ENCODE measurements at places on chromosomes 16 and 17.

GRCh38 chr17:55527540-55528118, 16.4 kb upstream of the SMIM36 start:
- peak; percentile 63 for DNase-seq

DNA sequence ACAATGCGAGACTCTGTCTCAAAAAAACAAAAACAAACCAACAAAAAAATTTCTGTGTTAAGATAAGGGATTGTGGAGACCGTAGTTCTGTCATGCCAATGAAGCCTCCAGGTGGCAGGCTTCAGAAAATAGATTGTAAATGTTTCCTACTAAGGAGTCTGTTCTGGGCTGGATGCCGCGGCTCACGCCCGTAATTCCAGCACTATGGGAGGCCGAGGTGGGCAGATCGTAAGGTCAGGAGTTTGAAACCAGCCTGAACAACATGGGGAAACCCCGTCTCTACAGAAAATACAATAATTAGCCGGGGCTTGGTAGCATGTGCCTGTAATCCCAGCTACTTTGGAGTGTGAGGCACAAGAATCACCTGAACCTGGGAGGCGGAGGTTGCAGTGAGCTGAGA, 4.4 kb upstream of the SNX29 start:
- no peak for DNase-seq

DNA sequence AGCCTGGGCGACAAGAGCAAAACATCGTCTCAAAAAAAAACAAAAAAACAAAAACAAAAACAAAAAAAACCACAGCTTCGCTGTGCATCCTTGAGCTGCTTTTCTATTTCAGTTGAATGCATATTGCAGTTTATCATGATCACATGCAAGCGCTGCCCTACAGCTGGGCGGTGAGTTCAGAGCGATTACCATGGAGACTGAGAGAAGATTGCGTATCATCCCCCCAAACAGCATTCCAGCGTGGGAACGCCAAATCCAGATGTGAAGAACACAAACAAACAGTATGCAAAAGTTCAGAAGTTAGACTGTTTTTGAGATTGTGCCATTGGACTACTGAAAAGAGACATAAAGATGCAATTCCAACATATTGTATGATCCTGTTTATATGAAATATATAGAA, 15.1 kb upstream of the SLC52A1 start:
- no peak for DNase-seq

GRCh38 chr16:68367030-68367429, 56.2 kb downstream of the PRMT7 start:
- DNase-seq, result peak; percentile 24

- DNase-seq, result peak; percentile 66
Observed at GRCh38 chr16:3149630-3150345, 15.0 kb downstream of the ZNF213 start.

GRCh38 chr16:16028311-16028999, 79.0 kb downstream of the ABCC1 start:
- DNase-seq, result no peak

DNA sequence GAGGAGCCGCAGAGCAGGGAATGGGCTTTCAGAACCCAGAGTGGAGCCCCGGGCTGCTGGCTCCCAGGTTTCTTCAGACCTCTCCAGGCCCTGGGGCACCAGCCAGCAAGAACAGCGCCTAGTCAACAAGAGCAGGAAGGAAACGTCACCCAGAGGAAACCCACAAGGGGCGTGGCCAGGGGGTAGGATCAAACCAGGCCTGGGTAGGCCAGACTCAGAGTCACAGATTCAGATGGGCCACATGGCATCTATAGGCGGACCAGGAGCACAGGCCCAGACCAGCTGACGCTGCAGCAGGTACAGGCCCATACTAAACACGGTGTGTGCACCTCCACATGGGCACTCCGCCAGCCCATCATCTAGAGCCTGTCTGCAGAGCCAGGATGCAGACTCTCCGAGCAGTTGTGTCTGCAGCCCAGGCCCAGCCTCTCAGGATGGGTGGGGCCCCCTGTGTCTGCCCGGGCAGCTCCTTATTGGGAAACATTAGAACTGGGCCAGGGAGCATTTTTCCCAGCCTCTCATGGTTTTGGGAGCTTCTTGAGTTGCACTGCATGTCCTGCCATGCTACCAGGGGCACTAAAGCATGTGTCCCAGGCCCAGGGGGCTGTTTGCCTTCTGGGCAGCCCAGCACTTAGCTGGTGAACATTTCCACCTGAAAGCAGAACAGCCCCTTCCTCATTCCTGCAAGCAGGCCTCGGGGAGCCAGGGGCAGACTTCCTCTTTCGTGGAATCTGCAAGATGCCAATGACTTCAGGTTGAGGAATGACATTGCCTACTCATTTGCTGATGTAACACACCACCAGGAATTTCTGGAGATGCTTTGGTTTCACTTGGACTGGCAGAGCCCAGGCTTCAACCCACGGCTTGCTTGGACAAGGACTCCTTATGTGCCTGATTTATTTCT, at the start of gene NLRP1:
NLRP1 (minus strand) TSS at position 127 of the 904 bp plus-strand sequence. CDS start 552 bp downstream, outside the sequence.
- peak; percentile 90 for DNase-seq

GRCh38 chr16:30581457-30581856, 4.0 kb downstream of the ZNF785 start:
- DNase-seq, result no peak

DNA sequence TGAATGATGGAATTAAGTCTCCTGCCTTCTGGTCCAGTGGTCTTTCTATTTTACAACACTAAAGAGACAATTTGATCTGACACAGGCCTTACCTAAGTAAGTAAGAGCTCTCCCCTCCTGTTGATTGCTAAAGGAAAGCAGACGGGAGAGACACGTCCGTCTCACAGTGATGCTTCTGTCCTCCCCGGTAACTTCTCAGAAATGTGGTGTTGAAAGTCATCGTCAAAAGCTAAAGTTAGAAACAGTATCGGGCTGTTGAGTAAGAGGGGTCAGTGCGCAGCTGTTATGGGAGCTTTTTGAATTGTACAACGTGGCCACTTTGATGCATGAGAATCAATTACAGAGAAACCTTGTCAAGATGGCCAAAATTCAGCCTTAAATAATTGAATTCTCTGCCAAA, 1.9 kb upstream of the RBFOX1 start:
- no peak for DNase-seq

DNA sequence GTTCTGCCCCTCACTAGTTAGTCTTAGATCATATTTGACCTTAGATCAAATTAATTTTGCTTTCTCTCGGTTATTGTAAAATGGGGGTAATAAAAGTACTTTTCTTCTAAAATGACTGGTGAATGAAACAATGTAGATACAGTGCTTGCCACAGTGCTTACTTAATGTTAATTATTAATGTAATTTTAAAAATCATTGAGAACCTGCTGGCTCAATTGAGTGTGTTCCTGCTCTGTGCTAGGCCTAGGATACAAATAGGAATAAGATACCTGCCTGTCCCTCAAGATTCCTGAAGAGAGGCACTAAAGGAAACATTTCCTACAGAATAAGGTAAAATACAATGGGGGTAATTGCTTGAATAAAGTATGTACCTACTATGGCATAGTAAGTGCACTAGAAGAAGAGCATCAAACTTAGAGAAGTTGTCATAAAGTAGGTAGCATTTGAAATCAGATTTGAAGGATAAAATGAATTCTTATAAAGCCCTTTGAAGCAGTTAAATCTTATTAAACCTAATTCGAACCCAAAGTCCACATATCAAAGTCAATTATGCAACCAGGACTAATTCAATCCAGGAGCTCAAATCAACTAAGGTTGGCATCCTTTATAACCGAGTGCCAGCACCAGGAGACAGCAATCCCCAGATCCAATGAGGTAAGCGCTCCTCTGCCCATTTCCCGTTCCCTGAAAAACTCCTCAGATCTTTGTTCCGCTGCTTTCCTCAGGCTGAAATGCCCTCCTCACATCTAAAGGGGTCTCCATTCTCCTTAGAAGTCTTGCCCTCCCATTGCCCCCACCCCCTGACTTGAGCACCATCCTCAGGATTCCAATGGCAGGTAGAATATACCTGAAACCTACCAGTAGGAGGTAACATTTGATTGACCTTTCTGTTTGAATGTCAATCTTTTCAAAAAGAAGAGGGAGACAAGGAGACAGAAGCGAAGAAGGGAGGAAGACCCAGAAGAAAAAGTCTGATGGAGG, 2.4 kb upstream of the MED13 start:
- no peak for DNase-seq

- DNase-seq, result no peak
Observed at GRCh38 chr16:85762970-85763369, 12.1 kb upstream of the C16orf74 start.

DNA sequence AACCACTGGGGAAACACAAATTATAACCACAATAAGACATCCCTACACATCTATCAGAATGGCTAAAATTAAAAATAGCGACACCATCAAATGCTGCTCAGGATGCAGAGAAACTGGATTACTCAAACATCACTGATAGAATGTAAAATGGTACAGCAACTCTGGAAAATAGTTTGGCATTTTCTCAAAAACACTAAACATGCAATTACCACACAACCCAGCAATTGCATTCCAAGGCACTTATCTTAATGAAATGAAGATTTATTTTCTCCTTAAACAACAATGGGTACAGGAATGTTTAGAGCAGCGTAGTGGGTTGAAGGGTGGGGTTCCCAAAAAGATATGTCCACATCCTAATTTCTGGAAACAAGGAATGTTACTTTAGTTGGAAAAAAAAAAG, 309.0 kb upstream of the PMFBP1 start:
- peak; percentile 74 for DNase-seq

DNA sequence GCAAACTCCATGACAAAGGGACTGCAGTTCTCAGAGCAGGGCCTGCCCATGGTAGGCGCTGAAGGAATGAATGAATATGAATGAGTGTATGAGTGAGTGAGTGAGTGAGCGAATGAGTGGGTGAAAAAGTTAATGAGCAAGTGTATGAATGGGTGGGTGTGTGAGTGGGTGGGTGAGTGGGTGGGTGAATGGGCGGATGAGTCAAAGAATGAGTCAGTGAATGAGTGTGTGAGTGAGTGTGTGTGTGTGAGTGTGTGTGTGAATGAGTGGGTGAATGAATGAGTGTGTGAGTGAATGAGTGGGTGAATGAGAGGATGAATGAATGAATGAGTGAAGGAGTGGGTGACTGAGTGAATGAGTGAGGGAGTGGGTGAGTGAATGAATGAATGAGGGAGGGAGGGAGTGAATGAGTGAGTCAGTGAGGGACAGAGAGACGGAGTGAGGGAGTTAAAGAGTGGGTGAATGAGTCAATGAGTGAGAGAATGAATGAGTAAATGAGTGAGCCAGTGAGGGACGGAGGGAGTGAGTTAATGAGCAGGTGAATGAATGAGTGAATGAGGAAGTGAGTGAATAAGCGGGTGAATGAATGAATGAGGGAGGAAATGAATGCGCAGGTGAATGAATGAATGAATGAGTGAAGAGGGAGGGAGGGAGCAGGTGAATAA, 11.1 kb upstream of the CHMP6 start:
- DNase-seq, result peak; percentile 19

GRCh38 chr16:88442383-88442726, 10.7 kb upstream of the ZFPM1 start:
- no peak for DNase-seq

- no peak for DNase-seq
Observed at GRCh38 chr17:49111934-49112333, 20.6 kb upstream of the B4GALNT2 start.

GRCh38 chr16:87706278-87707000, 59.3 kb downstream of the KLHDC4 start:
- DNase-seq, result no peak

GRCh38 chr17:51857052-51857597, 301.4 kb downstream of the CA10 start:
- DNase-seq, result no peak

GRCh38 chr16:73206151-73206707, 158.3 kb upstream of the ZFHX3 start:
- no peak for DNase-seq

GRCh38 chr17:14748036-14748710, 447.3 kb downstream of the HS3ST3B1 start:
- DNase-seq, result peak; percentile 57

- DNase-seq, result no peak
Observed at GRCh38 chr16:51440131-51440889, 289.2 kb upstream of the SALL1 start.

DNA sequence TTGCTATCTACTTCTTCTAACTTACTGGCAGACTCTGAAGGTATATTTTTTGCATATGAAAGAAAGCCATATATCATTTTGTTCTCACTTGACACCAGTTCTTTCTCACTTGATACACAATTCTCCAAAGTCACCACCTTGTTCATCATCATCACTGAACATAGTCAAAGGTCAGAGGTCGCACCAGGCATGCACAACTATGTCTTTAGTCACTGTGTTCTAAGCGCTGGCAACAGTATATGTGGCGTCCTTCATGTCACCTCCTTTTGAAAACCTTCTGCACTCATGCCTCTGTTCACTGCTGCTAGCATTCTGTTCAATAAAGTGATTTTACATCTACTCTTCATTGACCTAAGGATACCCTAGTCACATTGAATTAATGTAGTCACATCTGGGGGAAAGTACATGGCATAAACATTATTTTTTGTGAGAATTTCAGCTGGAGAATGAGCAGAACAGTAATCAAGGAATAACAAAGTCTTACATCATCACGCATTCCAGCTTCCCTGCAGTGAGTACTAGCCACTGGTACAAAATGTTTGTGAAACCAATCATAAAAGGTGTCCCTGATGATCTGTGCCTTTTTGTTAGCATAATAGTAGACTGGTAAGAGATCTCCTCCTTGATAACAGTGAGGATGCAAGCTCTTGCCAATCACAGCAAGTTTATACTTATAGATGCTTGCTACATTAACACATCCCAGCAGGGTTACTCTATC, 20.5 kb upstream of the TBX4 start:
- DNase-seq, result no peak

DNA sequence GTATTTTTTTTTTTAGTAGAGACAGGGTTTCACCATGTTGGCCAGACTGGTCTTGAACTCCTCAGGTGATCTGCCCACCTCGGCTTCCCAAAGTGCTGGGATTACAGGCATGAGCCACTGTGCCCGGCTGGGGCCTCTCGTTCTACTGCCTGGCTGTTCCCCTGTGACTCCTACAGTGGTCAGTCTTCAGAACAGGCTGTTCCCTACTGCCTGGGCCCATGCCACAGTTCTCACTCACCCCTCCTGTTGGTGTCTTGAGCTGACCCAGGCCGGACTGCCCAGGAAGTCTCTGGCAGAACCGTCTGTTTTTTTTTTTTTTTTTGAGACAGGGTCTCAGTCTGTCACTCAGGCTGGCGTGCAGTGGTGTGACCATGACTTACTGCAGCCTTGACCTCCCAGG, 3.3 kb downstream of the CDK3 start:
- DNase-seq, result no peak

DNA sequence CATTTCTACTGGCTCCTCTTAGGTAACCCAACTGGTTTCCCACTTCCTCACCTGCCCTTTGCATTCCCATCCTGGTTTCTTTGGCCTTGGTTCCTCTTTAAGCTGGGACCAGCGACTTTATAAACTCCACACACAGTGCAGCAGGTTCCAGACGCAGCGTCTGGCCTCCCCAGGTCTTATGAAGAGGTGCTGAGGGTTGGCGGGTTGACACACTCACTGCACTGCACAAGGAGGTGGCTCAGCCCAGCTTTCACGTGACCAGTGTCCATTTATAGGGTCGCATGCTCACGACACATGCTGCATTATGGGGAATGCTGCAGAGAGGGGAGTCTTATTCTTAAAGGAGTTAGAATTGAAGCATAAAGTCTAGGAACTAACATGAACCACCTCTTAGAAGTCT, 70.8 kb downstream of the ZFHX3 start:
- DNase-seq, result no peak

- DNase-seq, result no peak
Observed at GRCh38 chr16:57798953-57799599, 3.2 kb downstream of the KIFC3 start.

- DNase-seq, result no peak
Observed at GRCh38 chr16:56930486-56931270, 1.3 kb upstream of the HERPUD1 start.

GRCh38 chr16:72884573-72884972, 163.4 kb downstream of the ZFHX3 start:
- no peak for DNase-seq

Data from fibroblast of upper back skin (primary cell).